ENCODE measurements at places on chromosomes 2 and 18.

GRCh38 chr2:55173438-55174054 is 58.5 kb downstream of the CLHC1 start:
- no peak for DNase-seq

- DNase-seq, result no peak
These were observed 19.5 kb downstream of the MGAT5 start for GRCh38 chr2:134273256-134273983.

- DNase-seq, result no peak
These were observed 219.5 kb upstream of the SOX11 start for GRCh38 chr2:5472673-5473072.

GRCh38 chr18:13289481-13290205 is 71.1 kb downstream of the LDLRAD4 start:
- no peak for DNase-seq

DNA sequence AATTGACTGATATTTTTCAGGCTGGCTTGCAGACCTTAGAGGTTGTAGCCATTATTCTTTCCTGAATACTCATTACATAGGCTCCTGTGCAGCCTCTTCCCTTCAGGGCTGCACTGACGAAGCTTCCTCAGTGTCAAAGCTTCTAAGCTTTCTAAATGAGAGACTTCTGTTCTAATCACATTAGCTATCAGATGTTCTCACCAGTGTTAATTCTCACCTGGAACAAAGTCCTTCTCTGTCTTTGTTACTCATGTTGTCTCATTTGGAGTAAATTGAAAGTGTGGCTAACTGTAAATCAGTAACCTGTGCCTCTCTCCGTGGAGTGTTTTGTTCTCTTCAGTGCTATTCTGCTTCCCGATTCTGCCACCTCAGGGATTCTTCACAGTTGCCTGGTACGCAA is 76.9 kb downstream of the MC4R start:
- DNase-seq, result no peak

- DNase-seq, result no peak
These were observed 273.1 kb upstream of the FANCL start for GRCh38 chr2:58514252-58514651.

DNA sequence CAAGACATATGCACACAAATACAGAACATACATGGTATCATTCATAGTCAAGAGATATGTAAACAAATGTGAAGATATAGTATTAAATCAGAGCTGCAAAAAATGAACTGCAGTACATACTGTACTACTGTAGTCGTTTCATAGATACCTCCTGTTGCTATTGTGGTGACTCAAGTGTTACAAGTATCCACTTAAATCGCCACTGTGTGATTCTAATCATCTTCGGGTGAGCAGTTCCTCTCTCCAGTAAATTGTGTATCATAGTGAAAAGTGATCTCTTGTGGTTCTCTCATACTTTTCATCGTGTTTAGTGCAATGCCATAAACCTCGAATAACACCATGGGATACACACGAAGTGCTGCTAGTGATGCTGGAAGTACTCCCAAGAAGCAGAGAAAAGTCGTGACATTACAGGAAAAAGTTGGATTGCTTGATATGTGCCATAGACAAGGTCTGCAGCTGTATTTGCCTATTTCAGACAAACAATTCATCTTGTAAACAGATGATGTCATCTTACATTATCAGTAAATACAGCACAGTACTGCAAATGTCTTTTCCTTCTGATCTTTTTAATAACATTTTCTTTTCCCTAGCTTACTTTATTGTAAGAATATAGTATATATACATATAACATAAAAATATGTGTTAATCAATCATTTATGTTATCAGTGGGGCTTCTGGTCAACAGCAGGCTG is 222.2 kb downstream of the BCL11A start:
- no peak for DNase-seq

- DNase-seq, result no peak
These were observed 55.9 kb upstream of the SLC66A3 start for GRCh38 chr2:11099122-11100065.

- DNase-seq, result no peak
These were observed 16.9 kb downstream of the TMEM37 start for GRCh38 chr2:119448427-119449141.

GRCh38 chr2:208371634-208371935 is 35.0 kb upstream of the PTH2R start:
- DNase-seq, result no peak

DNA sequence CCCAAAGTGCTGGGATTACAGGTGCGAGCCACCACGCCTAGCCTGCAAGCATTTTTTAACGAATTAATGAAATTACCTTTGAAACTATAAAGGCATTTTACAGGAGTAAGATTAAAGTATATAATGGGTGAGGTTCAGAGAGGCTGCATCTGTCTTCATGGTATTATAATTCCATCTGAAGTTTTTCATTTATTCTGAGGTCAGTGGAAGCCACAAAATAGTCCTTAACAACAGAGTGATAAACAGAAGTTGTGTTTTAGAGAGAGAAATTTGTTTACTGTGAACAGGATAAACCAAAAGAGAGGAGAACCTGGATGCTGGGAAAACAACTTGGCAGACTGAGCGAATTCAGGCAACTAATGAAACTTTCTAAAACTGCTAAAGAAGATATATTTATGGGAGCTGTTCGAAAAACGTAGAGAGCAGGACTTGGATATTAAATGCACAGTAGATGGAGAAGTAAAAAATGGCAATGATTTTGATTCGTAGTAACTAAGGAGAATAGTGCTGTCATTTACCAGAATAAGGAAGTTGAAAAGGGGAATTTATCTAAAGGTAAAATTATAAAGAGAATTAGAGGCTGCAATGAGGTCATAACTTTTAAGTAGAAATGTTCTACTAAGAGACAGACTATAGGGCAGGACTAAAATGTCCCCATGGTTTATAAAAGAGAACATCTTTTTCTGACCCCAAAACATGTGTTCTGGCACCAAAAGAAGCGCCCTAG is 37.9 kb upstream of the ITGA4 start:
- no peak for DNase-seq
